NCI-H524 (cell line): ENCODE measurements at places on chromosomes 11 and 22.

DNA sequence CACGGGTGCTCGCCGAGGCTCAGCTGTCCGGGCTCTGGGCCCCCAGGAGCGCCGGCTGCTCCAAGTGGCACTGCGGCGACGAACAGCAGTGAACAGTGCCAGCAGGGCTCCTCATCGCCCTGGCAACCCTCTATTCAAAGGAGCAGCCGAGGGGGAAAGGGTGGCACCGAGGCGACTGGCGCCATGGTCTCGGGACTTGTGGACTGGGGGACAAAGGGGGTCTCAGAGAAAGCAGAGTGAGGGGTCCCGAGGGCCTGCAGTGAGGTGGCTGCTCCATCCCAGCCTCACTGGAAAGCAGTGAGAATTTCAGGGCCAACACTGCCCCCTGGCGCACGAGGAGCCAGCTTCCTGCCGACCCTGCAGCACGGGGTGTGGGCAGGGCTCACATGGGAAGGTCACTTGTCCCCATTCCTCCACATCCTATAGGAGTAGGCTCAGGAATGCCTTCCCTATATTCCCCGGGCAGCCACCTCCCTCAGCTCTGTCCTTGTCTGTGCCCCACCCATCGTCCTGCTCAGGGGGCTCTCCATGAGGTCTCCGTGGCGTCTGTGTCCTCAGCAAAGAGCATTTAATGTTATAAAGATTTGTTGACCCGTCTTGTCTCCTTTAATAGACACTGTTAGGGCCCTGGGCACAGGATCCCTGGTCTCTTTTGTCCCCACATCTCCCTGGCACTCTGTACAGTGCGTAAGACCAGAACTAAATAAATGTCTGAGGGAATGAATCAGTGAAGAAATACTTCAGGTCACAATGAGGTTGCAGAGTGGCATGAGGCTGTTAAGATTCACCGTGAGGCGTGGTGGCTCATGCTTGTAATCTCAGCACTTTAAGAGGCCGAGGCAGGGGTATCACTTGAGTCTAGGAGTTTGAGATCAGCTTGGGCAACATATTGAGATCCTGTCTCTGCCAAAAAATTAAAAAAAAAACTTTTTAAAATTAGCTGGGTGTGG, 26.4 kb downstream of the LRFN4 start:
- DNase-seq, result peak; percentile 72

DNA sequence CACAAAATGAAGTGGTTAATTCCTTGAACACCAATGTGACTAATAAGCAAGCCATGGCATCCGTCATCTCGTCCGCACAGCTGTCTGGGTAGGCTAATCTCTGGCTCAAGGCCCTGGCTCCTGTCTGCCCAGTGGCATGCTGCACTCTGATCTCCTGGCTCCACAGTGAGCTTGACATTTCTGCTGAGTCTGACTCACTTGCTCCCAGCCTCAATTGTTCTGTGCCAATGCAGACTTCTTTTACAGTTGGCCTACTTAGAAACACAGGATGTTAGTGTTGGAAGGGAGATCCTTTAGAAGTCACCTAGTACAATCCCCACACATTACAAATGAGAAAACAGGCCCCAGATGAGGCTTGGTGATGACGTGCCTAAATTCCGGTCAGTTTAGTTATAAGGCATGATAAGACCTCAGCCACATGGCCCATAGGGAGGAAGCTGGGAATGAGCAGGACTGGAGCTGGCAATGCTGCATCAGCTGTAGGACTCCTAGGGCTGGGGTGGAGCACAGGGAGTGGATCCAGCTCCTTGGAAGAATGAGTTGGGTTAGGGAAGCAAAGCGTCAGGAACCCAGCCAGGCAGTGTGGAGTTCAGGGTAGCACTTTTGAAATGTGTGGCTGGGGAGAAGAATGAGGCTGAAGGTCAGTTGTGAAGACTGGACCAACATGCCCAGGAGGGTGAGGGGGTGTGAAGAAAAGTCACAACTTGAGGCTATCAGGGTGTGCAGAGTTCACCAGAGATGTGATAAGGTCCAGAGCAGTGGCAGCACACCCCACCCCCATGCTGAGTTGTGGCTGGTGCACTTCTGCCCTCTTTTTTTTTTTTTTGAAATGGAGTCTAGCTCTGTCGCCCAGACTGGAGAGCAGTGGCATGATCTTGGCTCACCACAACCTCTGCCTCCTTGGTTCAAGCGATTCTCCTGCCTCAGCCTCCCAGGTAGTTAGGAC, 70.2 kb upstream of the EED start:
- no peak for DNase-seq

DNA sequence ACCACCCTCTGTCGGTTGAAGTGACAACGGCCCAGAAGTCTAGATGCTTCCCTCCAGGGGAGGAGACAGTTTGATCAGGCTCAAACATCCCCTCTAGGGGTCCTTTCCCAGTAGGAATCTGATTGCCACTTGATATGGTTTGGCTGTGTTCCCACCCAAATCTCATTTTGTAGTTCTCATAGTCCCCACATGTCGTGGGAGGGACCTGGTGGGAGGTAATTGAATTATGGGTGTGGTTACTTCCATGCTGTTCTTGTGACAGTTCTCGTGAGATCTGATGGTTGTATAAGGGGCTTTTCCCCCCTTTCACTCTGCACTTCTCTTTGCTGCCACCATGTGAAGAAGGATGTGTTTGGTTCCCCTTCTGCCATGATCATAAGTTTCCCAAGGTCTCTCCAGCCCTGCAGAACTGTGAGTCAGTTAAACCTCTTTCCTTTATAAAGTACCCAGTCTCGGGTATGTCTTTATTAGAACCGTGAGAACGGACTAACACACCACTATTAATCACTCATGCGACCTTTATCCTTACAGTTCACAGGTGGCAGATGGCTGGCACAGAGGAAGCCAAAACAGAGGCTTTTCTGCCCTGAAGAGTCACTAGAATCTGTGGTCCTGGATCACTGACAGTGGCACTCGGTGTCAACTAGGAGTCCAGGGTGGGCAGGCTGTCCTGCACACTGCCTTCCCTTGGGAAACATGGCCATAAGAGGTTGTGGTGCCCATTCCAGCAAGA, 21.6 kb downstream of the ASPHD2 start:
- DNase-seq, result peak; percentile 86

GRCh38 chr11:119788096-119788883, 59.3 kb upstream of the NECTIN1 start:
- no peak for DNase-seq

DNA sequence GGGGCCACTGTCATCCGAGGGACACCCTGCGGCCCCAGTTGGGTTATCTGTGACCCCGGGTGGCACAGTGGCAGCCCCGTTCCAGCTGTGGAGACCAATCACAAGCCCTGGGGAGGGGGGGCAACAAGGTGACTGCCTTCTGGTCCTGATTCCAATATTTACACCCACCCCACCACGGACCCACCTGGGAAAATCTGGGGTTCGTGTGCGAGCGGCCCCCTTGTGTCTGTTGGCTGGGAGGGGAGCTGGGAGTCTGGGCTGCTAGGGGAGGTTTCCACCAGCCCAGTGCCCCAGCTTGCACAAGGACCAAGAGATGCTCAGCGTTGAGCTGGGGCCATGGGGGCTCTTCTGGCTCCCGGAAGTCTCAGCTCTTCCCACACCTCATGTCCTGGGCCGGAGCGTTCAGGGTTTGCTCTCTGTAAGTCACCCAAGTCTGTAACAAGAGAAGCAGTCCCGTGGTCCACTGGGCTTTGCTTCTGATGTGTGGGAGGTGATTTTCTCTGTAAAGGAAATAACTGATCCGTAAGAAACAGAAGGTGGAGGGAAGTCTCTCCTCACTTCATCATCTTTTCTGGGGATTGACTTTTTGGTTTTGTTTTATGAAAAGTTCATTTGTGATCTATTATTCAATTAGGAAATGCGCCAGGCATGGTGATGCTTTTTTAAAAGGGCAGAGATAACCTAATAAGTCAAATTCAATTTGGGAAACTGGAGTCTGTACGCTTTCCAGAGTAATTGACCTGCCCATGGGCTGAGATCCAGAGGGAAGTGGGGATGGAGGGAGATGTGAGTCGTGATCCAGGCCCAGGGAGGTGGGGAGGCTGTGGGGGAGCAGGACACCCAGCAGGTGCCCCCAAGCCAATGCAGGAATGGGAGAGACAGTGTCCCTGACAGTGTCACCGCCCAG, 22.4 kb upstream of the GAL start:
- DNase-seq, result no peak

- DNase-seq, result no peak
These were observed 1160.3 kb downstream of the FAM181B start for GRCh38 chr11:81573367-81573766.

GRCh38 chr11:72041364-72042063, 38.8 kb downstream of the NUMA1 start:
- peak; percentile 70 for DNase-seq

DNA sequence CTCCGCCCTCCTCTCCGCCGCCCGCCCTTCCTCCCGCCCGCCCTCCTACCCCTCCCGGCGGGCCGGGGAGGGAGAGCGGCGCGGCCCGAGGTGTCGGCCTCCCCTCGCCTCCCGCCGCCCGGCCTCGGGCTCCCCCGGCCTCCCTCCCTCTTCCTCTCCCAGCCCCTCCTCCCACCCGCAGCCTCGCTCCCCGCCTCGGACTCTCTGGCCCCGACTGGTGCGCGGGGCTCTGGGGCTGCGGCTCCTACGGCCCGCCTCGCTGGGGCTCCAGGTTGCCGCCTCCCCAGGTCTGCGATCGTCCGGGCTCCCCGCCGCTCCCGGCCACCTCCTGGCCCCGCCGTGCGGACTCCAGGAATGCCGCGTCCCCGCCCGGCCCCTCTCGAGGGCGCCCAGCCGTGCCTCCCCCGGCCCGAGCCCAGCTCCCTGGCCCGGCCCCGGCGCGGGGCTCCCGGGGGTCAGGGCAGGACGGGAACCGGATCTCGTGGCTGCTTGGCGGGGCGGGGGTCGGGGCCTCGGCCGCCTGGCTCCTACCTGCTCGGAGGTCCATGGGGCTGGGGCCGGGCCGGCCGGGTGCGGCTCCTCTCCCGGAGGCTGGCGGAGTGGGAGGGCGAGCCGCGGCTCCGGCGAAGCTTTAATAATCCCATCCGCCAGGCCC, at the start of gene CLCF1:
Gene CLCF1 (minus strand): TSS at position 606 of the 655 bp plus-strand sequence. CDS start 59 bp downstream, at position 547.
- DNase-seq, result no peak

GRCh38 chr22:44026630-44027511, 2.8 kb downstream of the PARVB start:
- no peak for DNase-seq

DNA sequence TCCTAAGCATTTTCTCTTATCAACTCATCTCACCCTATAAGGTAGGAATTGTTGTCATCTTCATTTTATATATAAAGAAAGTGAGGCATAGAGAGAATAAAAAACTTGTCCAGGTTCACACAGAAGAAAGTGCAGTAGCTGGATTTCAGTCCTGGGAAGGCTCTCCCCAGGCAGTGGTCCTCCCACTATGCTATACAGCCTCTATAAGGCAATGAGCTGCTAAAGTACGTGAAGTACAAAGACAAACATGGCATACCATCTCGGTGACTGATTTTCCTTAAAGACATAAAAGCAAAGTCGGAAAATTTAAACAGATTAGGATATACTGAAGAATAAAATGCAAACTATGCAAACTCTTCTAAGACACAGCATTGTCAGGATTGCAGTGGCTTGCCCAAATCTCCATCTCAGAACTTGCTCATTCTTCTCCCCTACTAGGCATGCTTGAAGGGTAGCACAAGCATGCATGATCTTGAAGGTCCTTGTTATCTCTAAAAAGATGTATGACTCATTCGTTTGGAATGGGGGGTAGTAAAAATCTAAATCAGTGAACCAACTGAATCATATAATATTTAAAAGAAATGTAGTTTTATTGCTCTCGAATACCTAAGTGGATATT, 97.8 kb upstream of the CSNK2A3 start:
- DNase-seq, result no peak

- DNase-seq, result no peak
These were observed 74.5 kb upstream of the LMO1 start for GRCh38 chr11:8338138-8338537.

DNA sequence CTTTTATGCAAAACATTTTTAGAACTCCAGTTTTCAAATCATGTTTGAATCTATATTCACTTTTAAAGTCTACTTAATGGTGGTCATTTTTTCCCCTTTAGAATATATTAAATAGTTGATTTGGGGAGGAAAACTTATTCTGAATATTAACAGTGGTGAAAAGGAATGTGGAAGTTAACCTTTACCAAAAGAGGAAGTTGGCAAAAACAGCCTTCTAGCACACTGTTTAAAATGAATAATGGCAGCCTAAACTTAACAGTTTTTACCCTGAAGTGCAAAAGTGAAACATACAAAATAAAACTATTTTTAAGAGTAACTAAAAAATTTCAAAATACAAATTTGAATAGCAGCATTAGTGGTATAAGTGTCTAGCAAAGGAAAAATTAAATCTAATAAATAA, 86.4 kb downstream of the GRK3 start:
- no peak for DNase-seq

- no peak for DNase-seq
These were observed 199.0 kb upstream of the MTNR1B start for GRCh38 chr11:92770419-92770818.

GRCh38 chr11:7696424-7696823, 9.9 kb downstream of the OVCH2 start:
- DNase-seq, result no peak

GRCh38 chr22:30396871-30397655, at the start of gene SEC14L2:
Gene SEC14L2, plus strand, starts transcription at chr22:30397018. Its CDS starts 99 bp downstream, at chr22:30397117.
- peak; percentile 75 for DNase-seq

- no peak for DNase-seq
These were observed 55.9 kb downstream of the BMAL1 start for GRCh38 chr11:13333456-13333957.

- DNase-seq, result no peak
These were observed 501 bp downstream of the CD151 start for GRCh38 chr11:833114-833791.

- DNase-seq, result no peak
These were observed 8.0 kb downstream of the RIBC2 start for GRCh38 chr22:45421349-45422055.

GRCh38 chr11:128859563-128860441, 7.3 kb downstream of the KCNJ1 start:
- DNase-seq, result no peak

GRCh38 chr11:32090545-32091370, at the start of gene RCN1:
Gene RCN1, plus strand, starts transcription at chr11:32091074. Its CDS starts 123 bp downstream, at chr11:32091197.
- DNase-seq, result peak; percentile 65

- no peak for DNase-seq
These were observed 54.8 kb downstream of the UVRAG start for GRCh38 chr11:75869661-75870455.

DNA sequence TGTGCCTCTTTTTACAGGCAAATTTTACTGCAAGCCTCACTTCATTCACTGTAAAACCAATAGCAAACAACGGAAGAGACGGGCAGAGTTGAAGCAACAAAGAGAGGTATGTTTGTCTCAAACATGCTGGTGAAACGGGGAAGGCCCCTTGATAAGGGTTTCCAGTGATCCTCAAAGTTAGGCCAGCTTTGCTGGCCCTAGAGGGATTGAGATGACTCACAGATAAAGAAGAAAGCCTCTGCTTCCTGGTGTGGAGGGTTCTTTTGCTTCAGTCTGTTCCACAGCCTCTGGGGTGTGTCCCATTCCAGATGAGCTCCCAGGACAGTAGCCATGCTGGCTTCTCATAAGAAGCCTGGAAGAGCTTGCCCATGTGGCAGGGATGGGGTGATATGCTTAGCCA, 118.9 kb upstream of the PARVA start:
- no peak for DNase-seq
